Bronchial epithelial cell (primary cell): ENCODE measurements at places on chromosomes 11 and 22.

- no peak for DNase-seq
These were observed 185.7 kb downstream of the BLID start for GRCh38 chr11:121930004-121930965.

GRCh38 chr11:17611049-17611448 is 64.0 kb downstream of the OTOG start:
- no peak for DNase-seq

- no peak for DNase-seq
These were observed 40.1 kb downstream of the CTSC start for GRCh38 chr11:88297421-88297820.

- DNase-seq, result no peak
These were observed 89.7 kb upstream of the SHISAL1 start for GRCh38 chr22:44402196-44403111.

- peak; percentile 23 for DNase-seq
These were observed 2.6 kb upstream of the NAALADL1 start for GRCh38 chr11:65060913-65061408.

DNA sequence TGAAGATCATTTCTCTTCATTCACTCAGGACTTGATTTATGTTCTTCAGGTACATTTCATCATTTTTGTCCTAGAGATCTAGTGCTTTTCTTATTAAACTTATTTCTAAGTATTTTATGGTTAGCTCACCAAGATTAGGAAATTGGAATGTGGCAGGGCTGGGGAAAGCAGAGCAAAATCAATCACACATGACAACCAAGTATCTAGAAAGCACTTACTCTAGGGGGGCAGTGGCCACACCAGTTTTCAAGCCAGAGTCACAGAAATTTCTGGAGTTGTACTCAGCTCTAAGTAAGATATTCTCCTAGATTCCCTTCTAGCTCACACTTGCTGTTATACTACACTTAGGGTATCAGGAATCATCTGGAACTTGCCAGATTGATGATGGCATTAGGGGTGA is 33.3 kb upstream of the MYEOV start:
- DNase-seq, result no peak

- no peak for DNase-seq
These were observed 55.7 kb downstream of the PTPRJ start for GRCh38 chr11:48036011-48036410.

DNA sequence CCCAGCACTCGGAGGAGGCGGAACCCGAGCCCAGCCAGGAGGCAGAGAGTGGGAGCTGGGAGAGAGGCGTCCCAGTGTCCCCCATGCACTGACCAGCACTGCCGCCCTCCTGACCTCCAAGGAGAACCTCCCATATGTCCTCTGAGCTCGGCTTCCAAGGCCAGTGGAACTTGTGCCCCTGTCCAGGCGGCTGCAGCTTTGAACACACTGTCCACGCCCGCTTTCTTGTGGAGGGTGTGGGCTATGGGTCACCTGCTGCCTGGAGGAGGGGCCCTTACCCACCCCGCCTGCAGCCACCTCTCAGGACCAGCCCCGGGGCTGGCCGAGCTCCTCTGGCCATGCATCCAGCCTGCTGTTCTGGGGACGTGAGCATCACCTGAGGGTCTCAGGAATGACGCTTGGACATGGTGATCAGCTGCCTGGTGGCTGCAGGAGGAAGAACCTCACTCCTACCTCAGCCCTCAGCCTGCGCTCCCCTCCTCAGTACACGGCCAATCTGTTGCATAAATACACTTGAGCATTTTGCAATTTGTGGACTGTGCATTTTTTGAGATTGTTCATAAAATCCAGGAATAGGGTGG is 22.2 kb upstream of the MUC5B start:
- DNase-seq, result no peak

GRCh38 chr11:61114913-61115312 is 12.6 kb downstream of the CD5 start:
- DNase-seq, result no peak

DNA sequence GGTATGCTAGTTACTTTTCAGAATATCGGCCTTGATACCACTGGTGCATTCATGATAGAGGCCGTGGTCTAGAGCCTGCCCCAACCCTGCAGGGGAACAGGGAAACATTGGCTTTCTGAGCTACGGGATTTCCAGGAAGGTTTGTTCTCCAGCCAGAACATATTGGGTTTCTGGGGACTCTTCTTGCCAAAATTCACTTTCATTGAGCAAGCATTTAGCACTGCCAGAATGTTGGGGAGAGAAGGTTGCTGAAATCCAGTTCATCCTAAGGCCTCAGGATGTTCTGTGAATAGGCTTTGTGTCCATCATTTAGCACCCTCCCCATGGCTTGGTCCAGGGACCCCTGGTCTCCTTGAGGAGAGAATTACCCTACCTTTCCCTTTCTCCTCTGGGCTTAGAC is 36.7 kb downstream of the DRG1 start:
- no peak for DNase-seq

DNA sequence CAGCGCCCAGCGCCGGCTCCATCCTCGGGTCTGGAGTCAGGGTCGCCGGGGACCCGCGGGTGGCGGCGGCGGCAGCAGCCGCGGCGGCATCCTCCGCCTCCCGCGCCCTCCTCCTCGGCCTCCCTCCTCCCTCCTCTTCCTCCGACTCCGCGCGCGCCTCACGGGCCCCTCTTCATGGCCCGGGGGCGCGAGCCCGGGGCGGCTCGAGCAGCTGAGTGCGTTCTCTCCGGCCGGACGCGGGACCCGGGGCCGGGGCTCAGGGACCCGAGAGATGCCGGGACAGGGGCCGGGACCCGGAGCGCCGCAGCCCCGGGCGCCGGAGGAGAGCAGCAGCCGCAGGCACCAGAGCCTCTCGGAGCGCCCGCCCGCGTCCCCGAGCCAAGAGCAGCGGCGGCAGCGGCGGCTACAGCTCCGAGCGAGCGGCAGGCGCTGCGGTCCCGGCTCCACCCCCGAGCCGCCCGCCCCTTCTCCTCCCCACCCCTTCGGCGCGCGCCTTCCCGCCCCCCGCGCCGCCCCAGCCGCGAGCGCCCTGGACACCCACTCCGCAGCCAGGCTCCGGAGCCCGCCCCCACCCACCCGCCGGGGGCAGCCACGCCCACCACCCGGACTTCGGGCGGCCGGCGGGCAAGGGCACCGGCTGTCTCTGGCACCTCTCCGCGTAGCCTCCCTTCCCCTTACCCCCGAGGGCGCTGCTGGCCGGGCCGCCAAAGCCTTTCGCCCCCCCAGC is at the start of gene CHST1:
TSS of gene CHST1 (minus strand) at position 417 of the 727 bp plus-strand sequence. CDS start 14,699 bp downstream, outside the sequence.
- no peak for DNase-seq

- DNase-seq, result no peak
These were observed 284.4 kb downstream of the CTTN start for GRCh38 chr11:70682760-70683159.

DNA sequence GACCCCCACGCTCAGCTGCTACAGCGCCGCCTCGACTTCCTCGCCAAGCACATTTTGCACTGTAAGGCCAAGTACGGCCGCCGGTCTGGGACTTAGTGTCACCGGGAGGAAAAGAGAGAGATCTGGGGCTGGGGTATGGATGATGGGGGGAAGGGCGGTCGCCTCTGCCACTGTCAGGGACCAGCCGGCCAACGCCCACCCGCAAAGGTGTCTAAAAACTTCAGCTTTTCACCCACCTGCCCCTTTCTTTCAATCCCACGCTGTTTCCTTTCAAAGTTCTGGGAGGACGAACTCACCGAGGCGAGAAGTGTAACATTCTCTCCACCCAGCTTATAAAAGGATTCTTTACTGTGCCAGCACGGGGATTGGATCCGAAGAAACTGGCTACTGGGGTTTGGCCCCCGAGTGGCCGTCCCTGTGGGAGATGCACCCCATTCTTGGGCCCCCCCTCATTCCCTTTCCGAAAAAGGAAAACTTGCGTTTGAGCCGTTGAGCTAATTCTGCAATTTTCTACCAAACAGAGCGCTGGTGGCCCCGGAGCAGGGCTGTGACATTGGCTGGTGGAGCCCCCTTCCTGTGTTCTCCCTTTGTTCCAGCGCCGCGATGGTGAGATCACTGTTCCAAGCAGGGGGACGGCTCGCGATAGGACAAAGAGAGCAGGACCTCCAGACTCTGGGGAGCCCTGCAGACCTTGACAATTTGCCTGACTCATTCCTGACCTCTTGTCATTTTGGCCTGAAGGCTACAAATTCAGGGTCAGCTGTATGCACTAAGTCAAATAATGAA is 1.8 kb downstream of the FJX1 start:
- DNase-seq, result peak; percentile 29

GRCh38 chr11:11483627-11484026 is 130.6 kb upstream of the CSNK2A3 start:
- DNase-seq, result no peak

DNA sequence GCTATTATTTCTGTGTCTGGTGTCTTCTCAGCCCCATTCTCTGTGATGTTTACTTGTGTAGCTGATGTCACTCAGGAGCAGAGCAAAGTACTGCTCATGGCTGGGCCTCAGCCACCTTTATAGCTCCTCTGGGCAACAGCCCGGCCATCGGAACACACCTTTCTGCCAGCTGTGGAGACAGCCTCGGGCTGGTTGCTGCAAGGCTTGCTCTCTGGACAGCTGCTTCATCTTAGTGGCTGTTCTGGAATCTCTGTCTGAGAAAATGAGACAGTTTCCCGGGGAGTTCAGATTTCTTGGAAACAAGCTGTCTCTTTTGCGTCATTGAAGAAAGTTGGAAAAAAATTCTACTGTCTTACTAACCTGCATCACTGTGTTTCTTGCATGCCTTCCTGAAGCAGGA is 20.0 kb downstream of the THY1 start:
- DNase-seq, result no peak

DNA sequence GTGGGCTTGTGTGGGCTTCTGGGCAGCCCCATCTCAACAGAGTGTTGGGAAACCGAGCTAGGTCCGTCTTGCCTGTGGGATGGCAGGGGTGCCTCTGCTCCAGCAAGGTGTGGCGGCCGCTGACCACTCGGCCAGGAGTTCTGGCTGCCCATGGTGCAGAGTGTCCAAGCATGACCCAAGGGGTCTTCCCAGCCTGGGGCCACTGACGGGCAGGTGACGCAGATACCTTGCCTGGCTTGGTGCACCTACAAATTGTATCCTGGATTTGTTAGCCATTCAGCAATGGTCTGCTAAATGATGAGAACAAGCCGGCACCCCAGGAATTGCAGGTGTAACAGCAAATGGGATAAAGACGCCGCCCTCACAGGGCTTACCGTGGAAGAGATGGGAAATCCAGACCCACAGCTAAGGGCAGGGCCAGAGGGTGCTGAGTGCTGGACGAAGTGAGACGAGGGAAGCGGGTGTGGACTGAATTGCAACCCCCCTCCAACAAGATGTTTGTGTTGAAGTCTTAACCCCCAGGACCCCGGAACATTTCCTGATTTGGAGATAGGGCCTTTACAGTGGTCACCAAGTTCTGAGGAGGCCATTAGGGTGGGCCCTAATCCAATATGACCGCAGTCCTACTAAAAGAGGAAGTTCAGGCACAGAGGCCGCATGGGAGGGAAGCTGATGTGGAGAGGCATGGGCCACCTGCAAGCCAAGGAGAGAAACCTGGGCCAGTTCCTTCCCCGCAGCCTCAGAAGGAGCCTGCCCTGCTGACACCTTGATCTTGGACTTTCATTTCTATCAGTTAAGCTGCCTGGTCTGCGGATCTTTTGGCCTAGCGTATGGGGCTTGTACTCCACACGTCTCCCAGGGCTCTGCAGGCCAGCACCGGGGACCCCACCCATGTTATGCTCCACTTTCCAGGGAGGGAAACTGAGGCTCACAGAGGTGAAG is 45.2 kb upstream of the LINC01488 start:
- no peak for DNase-seq

DNA sequence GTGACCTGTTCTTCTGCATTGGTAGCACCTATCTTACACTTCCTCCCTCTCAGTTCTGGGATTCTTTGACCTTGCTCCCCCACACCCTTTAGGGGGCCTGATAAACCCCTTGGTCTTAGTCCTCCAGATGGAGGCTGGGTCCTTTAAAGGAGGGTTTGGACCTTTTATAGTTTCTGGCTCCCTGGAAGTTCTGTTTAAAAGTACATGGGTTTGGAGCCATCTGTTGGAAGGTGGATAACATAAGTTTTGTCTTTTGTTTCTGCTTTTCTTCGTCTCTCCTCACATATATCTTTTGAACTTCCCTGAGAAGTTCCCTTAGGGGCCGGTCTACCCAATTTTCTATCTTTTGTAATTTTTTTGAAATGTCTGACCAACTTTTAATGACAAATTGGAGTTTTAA is 17.9 kb upstream of the HYLS1 start:
- DNase-seq, result no peak

- peak; percentile 81 for DNase-seq
These were observed 7.7 kb upstream of the MMP12 start for GRCh38 chr11:102882389-102883024.

GRCh38 chr11:104105155-104105554 is 58.8 kb downstream of the PDGFD start:
- DNase-seq, result no peak

GRCh38 chr22:20396639-20397038 is 2.7 kb downstream of the ZNF74 start:
- DNase-seq, result no peak

DNA sequence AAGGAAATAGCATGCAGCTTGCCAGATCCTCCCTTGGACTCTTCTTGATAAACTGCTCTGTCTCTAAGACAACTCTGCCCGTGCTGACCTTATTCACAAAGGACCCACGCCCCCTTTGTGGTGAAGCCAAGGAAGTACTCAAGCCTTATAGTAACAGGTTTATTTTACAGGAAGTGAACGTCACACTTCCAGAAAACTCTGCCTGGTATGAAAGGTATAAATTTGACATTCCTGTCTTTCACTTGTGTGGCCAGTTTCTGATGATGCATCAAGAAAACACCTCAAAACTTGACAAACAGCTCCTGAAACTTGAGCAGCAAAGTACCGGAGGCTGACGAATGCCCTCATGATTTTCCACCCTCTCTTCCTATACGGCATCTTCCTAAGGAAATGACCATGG is 12.5 kb upstream of the PELI3 start:
- DNase-seq, result peak; percentile 93

- DNase-seq, result no peak
These were observed 36.0 kb downstream of the CAPN1 start for GRCh38 chr11:65217441-65218423.

- DNase-seq, result peak; percentile 81
These were observed 63.9 kb upstream of the CSNK2A3 start for GRCh38 chr11:11416917-11417316.

DNA sequence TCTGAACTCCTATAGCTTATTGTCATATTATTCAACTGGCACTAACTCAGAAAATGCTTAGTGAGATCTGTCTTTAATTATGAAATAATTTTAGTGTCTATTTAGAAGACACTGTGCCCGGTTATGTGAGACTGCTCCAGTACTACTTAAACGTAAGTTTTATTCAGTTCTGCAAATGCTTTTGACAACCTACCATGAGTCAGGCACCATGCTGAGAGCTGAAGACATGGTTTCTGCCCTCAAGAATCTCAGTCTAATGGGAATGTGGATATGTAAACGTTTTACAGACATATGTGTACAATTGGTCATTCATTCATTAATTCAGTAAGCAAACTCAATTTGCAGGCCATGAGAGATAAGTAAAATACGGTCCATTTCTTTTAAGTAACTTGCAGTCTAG is 40.0 kb downstream of the DCUN1D5 start:
- DNase-seq, result no peak

GRCh38 chr11:45617871-45618601 is 47.4 kb downstream of the CHST1 start:
- no peak for DNase-seq

- DNase-seq, result peak; percentile 89
These were observed 201.5 kb downstream of the SOX6 start for GRCh38 chr11:16154715-16155396.
